Effector CD8-positive, alpha-beta T cell (primary cell): ENCODE measurements at places on chromosomes 7 and 10.

DNA sequence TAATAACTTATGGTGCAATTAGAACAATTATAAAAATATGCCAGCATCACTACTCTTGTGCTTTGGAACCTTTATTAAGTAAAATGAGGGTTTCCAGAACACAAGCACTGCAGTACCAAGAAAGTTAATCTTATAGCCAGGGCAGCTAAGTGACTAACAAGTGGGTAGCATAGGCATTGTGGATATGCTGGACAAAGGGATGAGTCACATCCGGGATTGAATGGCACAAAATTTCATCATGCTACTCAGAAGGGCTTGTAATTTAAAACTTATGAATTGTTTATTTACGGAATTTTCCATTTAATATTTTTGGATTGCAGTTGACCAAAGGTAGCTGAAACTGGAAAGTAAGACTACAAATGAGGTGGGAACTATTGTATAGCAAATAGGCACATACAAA, 250.6 kb downstream of the C7orf25 start:
- DNase-seq = no peak

DNA sequence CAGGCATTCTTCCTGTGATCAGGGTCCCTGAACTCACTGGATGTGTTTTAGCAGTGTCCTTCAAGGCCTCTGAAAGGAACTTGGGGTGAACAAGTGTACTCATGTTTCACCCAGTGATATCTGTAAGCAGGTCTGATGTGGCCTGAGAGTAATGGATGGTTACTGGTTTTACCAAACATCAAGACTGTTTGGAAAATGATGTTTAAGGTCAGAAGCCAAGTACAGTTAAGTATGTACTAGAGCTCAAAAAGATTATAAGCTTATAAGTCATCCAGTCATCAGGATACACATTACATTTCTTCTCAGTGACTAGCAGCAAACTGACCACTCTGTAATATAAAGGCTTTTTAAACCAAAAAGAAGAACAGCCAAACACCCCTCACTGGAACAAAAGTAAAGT, 79.8 kb upstream of the PTN start:
- DNase-seq = no peak

DNA sequence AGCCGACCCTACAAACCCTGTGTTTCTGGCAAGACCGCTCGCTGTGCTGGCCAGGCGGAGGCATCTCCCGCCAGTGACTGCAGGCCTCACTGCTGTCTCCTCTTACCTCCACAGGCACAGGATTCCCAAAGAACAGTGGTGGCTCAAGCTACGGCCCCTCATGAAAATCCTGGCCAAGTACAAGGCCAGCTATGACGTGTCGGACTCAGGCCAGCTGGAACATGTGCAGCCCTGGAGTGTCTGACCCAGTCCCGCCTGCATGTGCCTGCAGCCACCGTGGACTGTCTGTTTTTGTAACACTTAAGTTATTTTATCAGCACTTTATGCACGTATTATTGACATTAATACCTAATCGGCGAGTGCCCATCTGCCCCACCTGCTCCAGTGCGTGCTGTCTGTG, 36.2 kb downstream of the PITRM1 start:
- no peak for DNase-seq

GRCh38 chr10:58335306-58336005, 650 bp downstream of the UBE2D1 start:
- DNase-seq = no peak

DNA sequence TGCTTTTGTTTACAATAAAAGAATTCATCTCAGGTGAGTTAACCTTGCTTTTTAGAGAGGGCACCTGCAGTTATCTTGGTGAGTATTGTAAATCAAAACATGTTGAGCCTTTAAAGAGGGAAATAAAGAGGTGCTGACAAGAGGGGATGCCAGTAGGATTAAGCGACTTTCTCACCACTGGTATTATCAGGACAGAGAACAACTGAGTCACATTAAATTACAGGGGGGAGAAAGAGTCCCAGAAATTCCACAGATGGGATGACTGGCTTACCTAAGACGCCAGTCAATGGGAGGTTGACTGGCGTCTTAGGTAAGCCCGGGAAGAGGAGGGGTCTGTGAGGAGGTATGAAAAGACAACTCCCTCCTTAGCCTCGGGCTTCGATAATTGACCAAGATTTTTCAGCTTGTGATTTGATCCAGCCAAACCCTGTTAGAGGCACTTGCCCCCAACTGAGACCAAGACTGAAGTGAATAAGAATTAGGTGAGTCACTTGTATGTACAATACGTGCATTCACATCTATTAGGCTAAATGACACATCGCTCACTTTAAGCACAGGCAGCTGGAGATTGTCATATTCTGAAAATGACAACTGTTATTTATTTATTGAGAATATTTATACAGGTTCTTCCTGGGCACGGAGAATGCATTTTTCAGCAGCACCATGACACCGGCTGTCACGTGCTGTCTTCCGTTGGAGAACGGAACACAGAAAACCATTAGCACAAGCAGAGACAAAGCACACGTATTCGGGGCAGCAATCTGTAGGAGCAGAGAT, 117.6 kb downstream of the SEM1 start:
- DNase-seq = no peak

- DNase-seq = no peak
Measured at GRCh38 chr10:132504501-132505272, 32.9 kb upstream of the INPP5A start.

DNA sequence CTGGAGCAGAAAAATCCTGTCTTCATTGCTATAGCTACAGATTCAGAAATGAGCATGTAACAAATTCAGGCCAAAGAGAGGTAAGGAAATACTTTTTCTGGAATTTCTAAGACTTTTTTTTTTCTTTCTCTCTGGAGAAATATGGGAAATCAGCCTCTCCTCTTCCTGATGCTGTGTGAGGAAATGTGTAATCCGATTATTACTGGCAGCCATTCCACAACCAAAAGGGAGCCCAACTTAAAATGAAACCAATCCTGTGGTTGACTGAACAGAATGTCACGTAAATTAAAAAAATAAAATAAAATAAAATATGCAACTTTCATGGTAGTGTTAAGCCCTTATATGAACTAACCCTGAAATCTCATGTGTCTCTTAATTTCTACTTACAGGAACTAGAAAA, 10.7 kb upstream of the POT1 start:
- no peak for DNase-seq

- no peak for DNase-seq
Measured at GRCh38 chr7:2717293-2718261, 29.6 kb downstream of the AMZ1 start.

DNA sequence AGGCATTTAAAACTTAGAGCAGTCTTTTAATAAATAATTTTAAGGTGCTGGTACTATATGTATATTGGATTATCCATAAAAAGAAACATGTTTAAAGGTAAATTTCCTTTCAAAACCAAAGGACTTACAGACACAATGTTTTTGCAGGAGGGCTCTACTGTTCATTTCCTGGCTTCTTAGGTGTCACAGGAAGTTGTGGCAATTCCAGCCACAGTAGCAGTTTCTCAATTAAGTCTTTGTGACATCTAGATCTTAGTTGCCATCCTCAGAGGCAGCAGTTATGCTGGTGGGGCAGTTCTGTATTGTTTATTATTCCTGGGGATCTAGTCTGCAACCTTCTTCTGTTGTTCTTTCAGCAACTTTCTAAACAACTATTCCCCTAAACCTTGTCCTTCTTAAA, 460.1 kb downstream of the MAGI2 start:
- no peak for DNase-seq

DNA sequence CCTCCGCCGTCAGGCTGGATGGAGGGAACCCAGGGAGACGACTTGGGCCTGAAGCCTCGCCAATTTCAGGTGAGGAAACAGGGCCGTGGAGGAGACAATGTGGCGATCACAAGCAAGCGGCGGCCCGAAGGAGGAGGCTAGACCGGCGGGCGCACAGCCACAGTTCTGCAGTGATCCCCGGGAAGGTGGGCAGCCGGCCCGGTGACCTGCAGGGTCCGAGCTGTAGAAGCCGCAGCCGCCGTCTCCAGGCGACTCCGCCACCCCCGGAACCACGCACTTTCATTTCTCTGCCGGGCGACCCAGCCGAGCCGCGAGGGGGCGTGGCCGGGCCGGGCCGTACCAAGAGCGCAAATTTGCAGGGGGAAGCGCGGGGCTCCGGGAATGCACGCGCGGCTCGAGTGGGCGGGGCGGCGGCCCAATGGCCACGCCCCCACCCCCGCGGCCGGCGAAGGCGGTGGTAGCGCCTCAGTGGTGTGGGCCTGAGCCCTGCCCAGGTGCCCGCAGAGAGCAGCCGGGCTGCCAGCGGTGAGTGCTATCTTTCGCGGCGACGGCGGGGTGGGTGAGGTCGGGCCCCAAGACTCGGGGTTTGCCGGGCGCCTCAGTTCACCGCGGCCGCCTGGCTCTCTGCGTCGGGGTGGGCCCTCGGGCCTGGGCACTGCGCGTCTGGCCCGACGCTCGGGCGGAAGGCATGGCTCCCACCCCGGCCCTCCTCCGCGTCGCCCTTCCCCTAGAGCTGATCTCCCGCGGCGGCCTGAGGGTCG, at the start of gene POR:
Gene POR (plus strand): TSS at position 501 of the 761 bp plus-strand sequence. CDS start 38,847 bp downstream, outside the sequence.
- DNase-seq = peak; percentile 95

DNA sequence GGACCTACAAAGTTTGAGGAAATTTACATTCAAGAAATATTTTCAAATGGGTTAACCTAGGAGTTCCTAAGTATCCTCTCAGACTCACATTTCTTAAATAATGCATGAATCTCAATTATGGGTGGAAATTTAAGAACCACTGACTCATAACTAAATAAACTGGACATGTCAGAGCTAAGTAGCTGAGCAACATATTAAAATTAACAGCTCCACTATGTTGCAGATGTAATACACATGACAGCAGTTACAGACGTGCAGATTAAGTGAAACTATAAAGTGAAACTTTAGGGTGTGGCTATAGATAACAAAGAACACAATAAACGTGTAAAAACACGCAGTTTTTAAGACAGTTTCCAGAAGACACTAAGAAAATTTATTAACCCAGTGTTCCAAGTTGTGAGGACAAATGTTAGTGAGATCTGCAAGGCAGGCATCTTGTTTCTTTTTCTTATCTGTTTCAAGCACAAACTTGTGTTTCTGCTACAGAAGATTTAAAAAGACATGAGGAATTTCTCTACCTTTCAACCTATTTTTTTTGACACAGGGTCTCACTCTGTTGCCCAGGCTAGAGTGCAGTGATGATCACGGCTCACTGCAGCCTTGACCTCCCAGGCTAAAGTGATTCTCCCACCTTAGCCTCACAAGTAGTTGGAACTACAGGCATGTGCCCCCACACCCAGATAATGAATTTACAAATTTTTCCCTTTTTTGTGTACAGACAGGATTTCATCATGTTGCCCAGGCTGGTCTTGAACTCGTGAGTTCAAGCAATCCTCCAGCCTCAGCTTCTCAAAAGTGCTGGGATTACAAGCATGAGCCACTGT, 25.3 kb downstream of the DNMBP start:
- no peak for DNase-seq

DNA sequence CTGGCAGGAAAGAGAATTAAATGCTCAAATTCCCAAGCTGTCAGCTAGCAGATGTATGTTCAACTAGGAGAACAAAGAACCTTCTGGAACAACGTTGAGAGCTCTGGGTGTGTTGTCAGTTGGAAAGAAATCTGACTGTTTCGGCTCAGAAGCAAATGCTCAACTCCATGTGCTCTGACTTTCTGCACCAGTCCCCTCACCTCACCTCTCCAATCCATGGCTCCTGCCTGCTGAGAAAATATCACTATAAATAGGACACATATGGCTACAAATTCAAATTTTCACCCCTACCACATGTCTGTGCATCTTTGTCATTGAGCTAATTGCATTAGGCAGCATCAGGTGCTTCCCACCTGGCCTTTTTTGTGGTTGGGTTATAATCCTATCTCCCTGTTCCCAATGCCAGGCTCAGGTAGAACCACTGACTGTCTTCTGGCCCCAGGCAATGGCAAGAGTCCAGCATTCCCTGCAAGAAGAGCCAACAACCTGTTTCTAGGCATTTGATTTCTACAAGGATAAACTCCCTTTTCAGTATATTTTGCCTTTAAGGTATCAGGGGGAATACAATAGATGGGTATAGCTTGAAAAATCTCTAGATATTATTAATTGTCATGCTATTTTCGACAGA, 142.6 kb upstream of the LSM8 start:
- no peak for DNase-seq

GRCh38 chr10:75127471-75127870, 16.0 kb downstream of the SAMD8 start:
- no peak for DNase-seq

DNA sequence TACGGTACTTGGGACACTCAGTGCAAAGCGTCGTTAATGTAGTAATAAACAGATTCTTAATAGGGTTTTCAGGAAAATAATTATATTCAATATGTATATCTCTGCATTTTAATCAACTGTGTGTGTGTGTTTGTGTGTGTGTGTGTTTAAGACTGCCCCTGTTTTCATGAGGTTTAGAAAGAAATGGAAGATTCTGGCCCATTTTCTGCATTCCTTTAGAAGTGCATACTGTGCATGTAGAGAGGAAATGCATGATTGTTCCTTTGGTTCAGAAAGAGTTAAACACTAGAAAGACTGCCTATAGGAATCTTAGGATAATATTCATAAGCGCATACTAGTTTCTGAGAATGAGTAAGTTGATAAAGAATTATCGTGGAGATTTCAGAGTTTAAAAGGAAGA, 975 bp downstream of the CNTNAP2 start:
- DNase-seq = no peak
